ENCODE measurements at places on chromosomes 11 and 22.

- DNase-seq, result no peak
Observed at GRCh38 chr22:17121233-17122195, at the start of gene TMEM121B. TMEM121B (minus strand) TSS chr22:17121360; CDS start chr22:17121127, 233 bp downstream.

DNA sequence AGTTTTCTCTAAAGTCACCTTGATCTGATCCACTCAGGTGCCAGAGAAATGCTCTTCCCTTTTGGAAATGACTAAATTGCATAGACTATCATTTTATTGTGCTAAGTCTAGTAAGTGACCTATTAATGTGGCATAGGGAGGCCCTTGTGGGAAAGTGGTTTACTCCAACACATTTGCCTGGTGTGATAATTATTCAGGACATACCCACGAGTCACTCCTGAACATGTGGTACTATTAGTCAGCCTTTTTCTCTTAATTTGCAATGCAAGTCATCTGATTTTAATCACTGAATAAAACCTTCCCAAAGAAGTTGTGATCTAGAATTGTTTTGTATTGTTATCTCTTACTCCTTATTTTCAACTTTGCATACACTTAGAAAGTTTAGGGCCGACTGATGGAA is 148.7 kb downstream of the OR4C45 start:
- DNase-seq, result no peak

GRCh38 chr11:72446929-72447769 is 12.8 kb upstream of the CLPB start:
- no peak for DNase-seq

DNA sequence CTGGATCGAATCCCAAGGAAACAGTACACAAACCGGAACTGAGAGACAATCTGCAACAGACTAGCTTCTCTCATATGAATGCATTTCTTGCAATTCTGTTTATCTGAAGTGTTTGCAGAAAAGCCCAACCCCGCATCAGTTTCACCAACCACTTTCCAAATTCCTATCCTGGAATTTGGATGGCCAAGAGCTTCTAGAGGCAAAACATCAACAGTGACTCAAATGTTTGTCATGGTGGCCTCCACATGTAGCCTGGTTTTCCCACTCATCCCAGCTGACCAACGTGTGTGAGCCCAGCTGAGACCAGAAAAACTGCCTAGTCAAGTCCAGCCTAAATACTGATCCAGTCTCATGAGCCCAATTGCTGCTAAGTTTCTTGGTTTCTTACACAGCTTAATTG is 8.3 kb upstream of the MIEF1 start:
- DNase-seq, result no peak

- DNase-seq, result no peak
Observed at GRCh38 chr11:129323896-129324502, 51.6 kb upstream of the BARX2 start.

DNA sequence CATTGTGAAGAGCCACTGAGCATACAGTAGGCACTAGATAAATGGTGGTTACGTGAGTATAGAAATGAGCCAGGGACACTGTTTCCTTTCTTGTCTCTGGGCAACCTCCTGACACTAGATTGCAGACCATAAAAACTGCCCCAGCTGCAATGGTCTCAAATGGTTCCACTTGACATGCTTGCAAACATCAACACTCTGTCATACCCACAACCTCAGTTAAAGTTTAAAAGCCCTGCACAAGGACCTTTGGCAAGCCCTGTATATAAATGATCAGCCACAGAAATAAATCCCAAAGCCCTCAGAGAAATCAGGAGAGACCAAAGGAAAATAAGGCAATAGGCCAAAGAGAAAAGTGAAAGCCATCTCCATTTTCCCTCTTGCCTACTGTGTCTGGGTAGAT is 20.7 kb downstream of the PLEKHA7 start:
- no peak for DNase-seq

GRCh38 chr11:57428643-57429042 is 1.7 kb upstream of the SLC43A3 start:
- no peak for DNase-seq

GRCh38 chr11:19694796-19695345 is 17.8 kb upstream of the NAV2 start:
- no peak for DNase-seq

- no peak for DNase-seq
Observed at GRCh38 chr11:117220568-117220967, 11.3 kb downstream of the PCSK7 start.

DNA sequence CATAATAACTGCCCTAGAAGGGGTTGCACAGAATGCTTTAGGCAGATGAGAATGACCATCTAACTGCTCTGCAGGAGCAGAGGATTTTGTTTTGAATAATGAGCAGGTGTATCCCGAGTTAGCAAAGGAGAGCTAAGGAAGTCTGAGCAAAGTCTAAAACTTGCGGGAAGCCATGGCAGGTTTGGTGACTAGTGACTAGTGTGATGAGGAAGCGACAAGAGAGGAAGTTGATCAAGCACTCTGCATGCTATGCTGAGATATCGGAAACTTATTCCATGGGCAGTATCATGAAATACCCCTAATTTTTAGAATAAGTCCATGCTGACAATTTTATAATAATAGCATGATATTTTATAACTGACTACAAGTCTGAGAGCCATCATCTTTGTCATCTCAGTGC is 12.9 kb downstream of the OLFML1 start:
- DNase-seq, result no peak

DNA sequence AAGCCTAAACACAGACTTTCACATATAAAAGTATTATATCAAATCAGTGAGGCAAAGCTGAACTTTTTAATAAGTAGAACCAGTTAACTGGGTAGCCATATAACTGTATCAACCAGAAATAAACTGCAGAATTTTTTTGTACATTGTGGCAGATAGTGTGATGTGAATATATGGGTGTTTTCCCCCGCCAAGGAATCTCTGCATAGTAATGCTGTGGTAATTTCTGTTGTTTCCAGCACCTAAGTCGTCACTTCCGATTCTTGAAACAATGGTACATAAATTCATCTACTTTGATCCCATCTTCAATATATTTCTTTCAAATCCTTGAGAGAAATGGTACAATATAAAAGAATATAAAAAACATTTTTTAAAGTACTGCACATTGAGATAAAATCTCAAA is 39.6 kb downstream of the NARS2 start:
- DNase-seq, result no peak

GRCh38 chr11:65213322-65214211 is 31.8 kb downstream of the CAPN1 start:
- DNase-seq, result no peak

GRCh38 chr11:45275828-45276227 is 10.3 kb downstream of the SYT13 start:
- DNase-seq, result no peak

GRCh38 chr11:94017446-94017845 is 3.7 kb upstream of the HEPHL1 start:
- DNase-seq, result no peak

DNA sequence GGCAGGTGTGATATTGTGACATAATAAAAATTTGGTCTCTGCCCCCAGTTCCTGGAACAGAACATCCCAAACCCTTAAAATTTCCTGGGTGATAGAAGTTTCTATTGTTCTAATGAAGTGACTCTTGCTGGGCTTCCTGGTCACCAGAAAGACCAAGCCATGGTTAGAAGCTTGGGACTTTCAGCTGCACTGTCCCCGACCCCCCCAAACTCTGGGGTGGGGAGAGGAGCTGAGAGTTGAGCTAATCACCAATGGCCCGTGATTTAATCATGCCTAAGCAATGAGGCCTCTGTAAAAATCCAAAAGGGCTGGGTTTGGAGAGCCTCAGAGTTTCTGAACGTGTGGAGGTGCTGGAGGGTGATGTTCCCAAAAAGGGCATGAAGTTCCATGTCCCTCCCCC is 54.8 kb upstream of the FTH1 start:
- DNase-seq, result no peak

DNA sequence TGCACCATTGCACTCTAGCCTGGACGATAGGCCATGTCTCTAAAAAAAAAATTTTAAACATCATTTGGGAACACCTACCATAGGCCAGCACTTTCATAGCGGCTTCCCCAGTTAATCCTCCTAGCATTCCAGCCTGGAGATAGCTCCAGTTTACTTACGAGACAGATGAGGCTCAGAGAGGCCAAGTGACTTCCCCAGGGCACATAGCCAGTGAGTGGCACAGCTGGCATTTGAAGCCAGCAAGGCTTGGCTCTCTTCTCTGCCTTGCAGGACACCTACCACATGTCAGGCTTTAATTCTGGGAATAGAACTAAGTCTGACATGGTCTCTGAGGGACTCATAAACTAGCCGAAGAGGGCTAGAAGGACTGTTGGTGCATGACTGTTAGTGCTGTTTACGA is 4.9 kb upstream of the TAGLN start:
- no peak for DNase-seq

DNA sequence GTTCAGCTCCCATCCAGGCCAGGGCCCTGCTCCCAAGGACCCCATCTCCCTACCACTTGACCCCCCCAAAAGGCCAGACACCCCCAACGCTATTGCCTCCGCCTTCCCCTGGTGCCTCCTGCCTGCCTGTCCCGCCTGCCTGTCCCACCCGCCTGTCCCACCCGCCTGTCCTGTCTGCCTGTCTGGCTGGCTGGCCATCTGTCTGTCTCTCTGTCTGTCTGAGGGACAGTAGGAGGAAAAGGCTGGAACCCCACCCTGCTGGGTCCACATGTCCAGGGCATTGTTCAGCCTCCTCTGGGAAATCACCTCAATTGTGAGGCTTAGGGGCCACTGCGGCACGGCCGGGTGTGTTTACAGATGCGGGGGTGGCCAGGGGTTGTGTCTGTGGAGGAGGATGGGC is 25.3 kb upstream of the CBX7 start:
- no peak for DNase-seq

DNA sequence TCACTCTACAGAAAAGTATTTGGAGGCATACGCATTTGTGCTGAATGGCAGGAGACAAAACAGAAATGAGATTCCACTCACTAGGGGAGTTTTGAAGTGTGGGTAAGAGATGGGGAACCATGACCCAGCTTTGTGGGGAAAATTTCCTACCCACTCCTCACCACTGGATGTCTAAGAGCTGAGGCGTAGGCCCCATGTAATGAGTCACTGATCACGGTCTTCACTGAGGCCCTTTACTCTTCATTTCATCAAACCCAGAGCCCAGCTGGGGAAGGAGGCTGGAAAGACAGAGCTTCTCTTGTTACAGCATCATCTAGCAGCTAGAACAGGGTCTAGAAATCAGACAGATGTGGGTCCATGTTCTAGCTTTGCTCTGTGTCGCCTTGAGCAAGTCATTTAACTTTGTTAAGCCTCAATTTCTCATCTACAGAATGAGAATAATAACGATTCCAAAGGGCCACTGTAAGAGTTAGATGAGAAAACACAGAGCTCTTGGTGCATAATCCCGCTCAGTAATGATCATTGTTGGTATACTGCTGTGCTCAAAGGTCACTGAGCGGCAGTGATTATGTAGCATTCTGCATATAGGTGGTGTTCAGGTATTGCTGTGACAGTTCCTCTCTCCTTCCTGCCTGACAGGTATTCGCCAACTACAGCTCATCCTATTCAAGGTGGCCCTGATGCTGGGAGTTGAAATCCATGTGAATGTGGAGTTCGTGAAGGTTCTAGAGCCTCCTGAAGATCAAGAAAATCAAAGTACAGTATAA is 97.2 kb downstream of the MICAL2 start:
- DNase-seq, result peak; percentile 45

- DNase-seq, result no peak
Observed at GRCh38 chr11:71937826-71938225, 9.0 kb downstream of the RNF121 start.

- DNase-seq, result no peak
Observed at GRCh38 chr11:33410086-33410765, 153.0 kb downstream of the HIPK3 start.

DNA sequence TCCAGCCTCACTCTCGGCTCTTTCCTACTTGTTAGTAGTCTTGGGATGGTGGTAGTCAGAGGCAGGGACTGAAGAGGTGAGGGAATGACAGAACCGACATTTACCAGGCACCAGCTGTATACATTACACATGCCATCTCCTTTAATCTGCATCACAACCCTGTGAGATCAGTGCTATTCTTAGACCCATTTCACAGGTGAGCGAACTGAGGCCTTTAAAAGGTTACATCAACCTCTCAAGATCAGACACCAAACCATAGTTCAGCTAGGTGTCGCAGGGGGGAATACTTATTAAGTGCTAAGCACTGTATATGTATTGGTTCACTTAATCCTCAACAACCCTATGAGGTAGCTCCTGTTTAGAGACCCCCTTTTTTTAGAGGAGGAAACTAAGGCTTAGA is 5.6 kb downstream of the PLA2G3 start:
- DNase-seq, result no peak

- no peak for DNase-seq
Observed at GRCh38 chr22:27574002-27574366, 227.6 kb downstream of the MN1 start.

DNA sequence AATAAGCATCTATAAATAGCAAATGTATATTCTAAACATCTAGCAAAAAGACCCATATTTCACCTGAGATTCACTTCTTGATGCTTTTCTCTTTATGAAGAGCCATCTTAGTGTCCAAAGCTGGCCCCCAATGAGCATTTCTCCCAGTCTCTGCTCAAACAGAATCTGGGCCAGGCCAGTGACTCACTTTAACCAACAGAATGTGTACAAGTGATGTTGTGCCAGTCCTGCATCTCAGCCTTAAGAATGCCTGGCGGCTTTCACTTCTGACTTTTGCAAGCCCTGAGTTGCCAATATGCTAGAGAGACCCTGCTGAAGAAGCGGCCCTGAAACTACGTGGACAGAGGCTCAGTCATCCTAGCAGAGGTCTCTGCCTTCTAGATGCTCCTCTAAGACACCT is 6.9 kb upstream of the COPB1 start:
- no peak for DNase-seq

DNA sequence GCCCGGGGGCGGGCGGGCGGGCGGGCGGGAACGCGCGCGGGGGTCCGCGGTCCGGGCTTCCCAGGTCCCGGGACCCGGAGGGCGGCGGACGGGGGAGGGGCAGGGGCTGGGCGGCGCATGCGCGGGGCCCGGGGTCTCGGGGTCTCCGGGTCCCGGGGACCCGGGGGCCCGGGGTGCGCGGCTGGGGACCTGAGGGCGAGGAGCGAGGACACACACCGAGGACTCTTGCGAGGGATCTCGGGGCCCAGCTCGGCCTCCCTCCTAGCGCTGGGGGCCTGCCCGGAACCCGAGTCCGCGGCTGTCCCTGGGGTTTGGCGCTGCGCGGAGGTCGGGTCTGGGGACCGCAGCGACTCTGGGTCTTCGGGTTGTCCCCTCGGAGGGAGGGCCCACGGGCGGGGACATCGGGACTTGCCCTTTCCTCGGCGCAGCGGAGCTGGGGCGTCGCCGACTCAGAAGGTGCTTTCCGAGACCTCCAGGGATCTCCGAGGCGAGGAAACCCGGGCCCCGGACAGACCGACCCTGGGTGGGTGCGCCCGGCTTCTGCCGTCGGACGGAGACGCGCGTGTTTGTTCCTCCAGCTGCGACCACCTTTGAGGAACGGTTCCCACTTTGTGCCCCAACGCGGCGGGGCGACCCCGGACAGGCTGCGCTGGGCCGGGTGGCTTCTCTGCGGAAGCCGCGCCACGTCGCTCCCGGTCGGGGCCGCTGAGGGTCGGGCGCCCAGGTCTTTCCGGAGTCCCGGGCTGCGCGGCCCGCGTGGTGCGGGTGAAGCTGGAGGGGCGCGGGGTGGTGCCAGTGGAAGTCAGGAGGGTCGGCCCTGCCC is 540 bp downstream of the PPARA start:
- peak; percentile 36 for DNase-seq

- no peak for DNase-seq
Observed at GRCh38 chr22:34057726-34058125, 137.4 kb upstream of the LARGE1 start.
